ENCODE measurements at places on chromosomes 1 and 21.

GRCh38 chr1:246155923-246156322, 351.2 kb downstream of the SMYD3 start:
- DNase-seq = no peak

GRCh38 chr1:110393286-110393685, 2.5 kb upstream of the SLC16A4 start:
- DNase-seq = no peak

DNA sequence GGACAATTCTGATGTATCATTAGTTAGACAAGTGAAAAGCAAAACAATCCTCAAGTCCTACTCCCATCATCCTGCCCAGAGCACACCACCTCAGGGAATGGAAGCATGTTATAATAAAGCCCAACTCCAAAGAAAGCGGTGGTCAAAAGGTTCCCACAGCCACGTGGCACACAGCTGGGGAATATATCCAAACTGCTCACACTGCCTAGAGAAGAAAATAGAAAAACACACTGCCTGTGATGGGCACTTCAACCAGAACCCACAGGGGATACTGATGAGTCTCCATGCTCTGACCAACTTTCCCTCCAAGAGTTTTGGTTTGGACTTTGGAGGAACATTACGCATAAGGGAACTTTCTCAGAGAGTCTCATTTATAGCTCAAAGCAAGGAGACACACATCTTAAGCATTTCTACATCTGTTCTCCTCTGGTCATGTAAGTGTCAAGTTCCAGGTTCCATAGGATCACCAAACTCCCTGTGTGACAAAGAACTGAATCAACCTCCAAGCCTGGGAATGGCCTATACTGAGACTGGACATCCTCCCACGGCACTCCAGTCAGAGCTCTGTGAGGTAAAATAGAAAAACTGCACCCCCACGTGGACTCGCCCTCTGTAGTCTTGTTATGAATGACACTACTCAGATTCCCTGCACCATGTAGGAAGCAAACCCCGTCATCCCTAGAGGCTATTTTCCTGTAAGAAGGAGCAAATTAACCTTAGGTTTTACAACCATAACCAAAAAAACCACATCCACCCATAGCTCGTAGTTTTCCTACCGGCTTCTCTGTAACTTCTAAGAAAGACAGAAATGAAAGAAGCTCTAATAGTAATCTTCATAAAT, 12.2 kb downstream of the DSTYK start:
- DNase-seq = no peak

- DNase-seq = no peak
Observed at GRCh38 chr1:180881806-180882509, 30.7 kb upstream of the KIAA1614 start.

GRCh38 chr1:209484429-209484828, 99.1 kb upstream of the CAMK1G start:
- no peak for DNase-seq

- no peak for DNase-seq
Observed at GRCh38 chr1:13624526-13624925, 40.9 kb downstream of the PDPN start.

- no peak for DNase-seq
Observed at GRCh38 chr1:151211972-151212705, 13.8 kb downstream of the PIP5K1A start.

DNA sequence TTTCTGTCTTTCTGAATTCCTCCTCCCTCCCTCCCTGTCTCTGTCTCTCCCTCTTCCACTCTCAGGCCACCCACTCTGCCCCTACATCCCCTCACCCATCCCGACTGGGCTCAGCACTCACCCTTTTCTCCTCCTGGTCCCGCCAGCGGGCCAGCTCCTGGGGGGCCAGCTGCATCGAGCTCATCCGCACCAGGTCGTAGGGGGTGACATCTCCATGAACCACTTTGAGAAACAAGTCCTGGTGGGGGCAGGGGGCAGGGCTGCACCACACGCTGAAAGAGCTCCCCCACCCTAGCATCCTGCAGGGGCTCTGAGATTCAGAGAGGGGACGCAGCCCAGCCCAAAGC, 17.8 kb downstream of the SPOCD1 start:
- DNase-seq = no peak

- DNase-seq = peak; percentile 61
Observed at GRCh38 chr1:24191860-24192259, 4.8 kb upstream of the IFNLR1 start.

DNA sequence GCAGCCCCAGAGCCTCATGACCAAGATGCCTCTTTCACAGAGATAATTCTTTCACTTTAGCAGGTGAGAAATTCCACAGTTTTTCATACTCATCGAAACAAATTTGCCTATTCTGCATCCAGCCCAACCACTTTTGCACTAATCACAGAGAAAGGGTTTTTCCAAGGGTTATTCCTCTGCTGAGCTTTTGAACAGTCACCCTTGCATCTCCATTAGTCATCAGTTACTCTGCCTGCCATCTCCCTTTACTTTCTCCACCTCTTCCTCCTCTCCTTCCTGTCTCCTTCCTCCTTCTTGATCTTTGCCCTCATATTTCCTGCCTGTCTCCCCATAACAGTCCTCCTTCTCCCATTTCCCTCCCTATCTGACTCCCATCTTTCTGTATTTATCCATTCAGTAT, 43.9 kb downstream of the FH start:
- no peak for DNase-seq

DNA sequence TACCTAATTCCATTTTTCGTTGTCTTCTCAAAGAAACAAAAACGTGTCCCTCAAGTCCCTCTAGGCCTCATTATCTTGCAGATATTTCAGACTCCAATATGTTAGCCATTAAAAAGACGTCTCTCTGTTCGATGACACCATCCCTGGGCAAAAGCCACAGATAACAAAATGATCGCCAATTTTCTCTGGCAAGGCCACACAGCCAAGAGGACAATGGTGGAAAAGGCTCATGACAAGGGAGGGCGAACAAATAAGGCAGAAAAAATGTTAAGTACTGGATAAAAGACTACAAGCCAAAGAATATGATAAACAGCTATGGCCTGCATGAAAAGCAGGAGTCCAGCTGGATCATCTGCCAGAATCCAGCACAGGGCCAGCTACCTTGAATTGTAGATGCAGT, 82.9 kb downstream of the TBX15 start:
- no peak for DNase-seq

DNA sequence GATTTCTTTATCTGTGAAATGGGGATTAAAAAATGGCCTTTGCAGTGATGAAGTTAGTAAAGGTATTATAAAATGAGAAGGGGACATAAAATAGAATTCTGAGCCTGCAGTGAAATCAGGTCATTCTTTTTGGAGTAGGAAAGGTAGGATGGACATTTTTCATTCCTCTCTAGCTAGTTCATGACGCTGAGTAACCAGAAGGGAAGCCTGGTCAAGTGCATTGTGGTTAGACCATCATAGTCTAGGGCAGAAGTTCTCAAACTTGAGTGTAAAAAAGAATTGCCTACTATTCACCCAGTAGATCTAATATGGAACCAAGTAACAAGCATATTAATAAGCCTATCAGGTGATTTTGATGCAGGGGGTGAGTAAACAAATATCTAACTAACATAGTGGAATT, 50.8 kb downstream of the TGFB2 start:
- DNase-seq = no peak

GRCh38 chr1:25544243-25544764, 898 bp downstream of the LDLRAP1 start:
- DNase-seq = no peak

DNA sequence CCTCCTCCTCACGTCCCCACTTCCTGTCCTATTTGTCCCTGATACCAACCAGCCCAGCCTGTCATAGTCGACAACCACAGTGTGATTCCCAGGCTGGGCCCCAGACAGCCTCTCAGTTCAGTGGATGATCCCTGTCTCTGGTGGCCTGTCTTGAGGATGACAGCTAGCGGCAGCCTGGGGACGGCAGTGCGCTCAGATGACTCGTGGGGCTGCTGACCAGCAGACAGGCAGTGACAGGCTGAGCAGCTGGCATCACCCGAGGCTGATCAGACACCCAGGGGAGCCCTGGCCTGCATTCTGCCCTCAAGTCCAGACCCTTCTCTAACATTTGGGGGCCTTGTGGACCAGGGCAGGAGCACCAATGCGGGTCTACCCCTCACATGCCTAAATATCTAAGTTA, 21.0 kb downstream of the NKAIN1 start:
- no peak for DNase-seq

Data from CD4-positive, alpha-beta T cell treated with Interleukin-2 at 100 ng/mL for 4 hours (primary cell).